ENCODE measurements at places on chromosomes 7 and 10.

DNA sequence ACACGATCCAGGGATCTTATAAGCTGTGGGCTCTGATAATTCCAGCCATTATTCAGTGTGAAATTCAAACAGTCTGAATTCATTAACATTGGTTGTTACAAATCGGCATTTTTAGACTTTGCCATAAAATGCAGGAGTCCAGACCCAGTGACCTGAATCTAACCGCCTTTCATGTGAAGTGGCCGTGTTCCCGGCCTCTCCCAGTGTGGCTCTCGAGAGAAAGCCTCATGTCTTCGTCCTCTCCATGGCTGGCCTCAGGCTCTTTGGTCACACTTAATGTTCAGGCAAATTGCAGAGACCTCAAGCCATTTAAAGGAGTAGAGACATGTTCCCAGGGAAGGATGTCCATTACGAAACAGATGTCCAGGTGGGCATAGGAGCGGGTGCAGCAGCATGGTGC lies 59.3 kb downstream of the CTBP2 start:
- DNase-seq, result no peak

- no peak for DNase-seq
Measured at GRCh38 chr7:28808796-28809533, 149.2 kb downstream of the TRIL start.

DNA sequence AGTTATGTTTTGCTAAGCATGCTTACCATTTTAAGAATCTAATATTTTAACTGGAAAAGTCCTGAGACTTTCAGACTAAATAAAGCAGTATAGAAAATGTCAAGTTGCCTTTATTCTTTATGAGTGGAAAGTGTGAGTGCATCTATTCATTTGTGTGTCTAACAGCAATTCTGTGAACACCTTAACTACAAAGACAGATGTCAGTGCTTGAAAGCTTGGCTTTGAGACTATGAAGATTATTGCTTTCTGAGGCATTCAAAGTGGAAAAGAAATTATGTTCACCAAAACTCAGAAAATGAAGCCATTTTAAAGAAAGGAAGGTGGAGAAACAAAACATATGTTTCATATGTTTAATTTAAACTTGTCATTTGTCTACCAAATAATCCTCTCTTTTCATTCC lies 294.5 kb upstream of the SEMA3C start:
- no peak for DNase-seq

DNA sequence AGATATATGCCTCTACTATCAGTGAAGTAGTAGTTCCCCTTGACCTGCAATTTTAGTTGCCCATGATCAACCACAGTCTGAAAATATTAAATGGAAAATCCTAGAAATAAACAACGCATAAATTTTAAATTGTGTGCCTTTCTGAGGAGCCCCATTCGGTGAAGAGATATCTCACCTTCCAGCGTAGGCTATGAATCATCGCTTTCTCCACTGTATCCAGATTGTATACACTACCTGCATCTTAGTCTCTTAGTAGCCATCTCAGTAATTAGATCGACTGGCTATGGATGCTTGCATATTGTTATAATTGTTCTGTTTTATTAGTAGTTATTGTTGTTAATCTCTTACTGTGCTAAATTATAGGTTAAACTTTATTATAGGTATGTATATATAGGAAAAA lies 151.3 kb downstream of the LRRC4 start:
- no peak for DNase-seq

DNA sequence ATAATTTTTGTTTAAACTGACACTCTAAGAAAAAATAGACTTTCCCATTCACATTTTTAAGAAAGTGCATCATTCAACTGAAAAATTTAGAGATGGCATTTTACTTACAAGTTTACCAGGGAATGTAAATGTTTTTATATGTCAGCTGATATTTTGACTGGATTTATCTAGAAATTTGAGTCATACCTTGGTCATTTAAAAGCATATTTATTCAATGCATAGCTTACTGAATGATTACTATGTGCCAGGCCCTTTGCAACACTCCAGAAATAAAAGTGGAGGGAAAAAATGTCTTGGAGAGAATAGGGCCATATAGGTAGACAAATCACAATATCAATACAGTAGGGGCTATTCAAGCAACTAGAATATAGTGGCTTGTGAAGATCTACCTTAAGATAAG lies 98.4 kb upstream of the FAM3C start:
- DNase-seq, result no peak

GRCh38 chr10:92387289-92387940 lies 96.4 kb downstream of the MARCHF5 start:
- DNase-seq, result no peak

DNA sequence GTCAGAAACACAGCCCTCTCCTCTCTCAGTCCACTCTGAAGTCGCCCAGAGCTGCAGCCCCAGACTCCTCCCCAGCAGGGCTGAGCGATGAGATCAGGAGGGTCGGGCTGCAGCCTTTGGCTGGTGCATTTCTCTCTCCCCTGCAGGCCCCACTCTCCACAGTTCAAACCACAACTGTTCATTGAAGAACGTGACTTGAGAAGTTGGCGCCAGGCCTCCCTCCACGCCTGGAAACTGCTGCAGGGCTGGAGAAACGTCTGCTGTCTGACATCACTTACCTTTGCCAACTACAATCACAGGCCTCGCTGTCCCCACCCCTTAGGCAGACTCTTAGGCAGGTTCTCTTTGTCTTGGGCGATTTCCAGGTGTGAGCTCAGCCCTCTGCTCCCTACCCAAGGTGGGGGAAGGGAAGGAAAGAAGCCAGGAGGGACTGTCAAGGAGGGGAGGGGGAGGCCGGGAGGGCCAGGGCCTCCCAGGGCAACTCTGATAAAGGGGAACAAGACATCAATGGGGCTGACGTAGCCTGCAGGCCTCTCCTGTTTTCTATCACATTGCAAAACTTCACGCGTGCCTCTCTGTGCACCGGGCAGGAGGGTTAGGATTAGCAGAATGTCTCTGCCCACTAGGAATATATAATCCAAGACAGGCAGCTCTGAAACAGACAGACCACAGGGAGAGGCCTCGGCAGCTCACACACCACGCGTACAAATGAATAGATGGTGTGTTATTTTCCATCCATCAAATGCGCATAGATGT lies 32.7 kb downstream of the CALML5 start:
- DNase-seq, result no peak

DNA sequence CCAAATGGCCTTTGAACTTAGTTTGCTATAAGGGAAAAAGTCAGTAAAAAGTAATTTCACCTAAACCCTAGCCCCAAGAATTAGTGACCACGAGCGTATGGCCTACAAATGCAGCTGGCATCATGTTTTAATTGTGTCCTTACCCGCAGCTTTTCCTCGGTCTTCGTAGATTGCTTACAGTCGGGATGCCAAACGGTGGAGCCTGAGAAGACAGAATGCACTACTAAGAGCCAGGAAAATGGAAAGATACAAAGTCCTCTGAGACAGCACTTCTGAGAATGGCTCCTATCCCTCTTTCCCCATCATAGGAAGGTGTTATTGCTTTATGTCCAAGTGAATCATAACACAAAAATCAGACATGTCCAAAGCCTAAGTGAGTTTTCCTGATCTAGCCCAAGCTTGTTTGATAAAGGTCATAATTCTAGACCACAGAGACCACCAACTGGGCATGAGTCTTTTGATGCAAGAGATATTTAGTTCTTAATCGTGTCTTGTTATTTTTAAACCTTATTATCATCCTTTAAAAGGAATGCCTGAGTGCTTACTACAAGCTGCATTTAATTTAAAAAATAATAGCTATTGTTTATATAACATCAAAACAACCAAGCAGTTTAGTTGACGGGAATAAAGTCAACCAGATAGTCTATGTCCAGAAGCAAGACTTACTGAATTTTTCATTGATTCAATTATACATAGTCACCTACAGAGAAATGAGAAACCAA lies 83.7 kb upstream of the AFAP1L2 start:
- DNase-seq, result no peak

DNA sequence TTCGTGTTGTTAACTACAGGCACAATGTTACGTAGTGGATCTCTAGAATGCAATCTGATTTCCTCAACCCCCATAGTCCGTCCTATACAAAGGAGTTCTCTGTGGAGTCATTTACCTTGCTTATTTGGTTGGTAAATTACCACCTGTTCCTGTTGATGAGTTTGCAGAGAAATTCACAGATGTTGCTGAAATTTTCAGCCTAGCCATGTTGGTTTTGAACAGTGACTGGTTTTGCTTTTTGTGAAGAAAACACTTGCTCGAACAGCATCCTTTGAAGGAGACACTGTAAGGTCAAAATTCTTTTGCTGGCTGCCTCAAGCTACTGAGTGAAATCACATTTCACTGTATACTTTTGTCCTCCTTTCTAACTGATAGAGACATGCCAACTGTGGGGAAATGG lies 15.4 kb upstream of the PRKCQ start:
- no peak for DNase-seq

DNA sequence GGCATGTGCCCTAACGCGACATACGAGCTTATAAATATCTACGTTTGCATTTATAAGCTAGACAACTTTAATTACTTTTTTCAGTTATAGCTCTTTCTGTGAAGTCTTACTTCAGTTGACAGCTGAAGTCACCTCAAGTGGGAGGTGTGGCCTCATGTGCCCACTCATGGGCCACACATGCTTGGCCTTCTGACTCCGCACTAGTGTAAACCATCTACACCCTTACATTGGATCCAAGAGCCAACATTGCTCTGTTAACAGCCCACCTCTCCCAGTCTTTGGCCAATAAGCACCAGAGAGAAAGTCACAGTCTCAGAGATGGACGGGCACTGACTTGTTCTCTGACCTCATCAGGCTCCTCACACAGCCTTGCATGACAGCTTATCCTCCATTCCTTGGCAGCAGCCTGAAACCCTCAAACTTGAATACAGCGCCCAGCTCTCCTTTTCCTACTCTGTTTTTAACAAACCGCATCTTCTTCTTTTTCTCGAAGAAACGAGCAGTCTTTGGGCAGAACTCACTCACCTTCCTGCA lies 70.9 kb upstream of the AMPH start:
- no peak for DNase-seq

GRCh38 chr10:71694567-71694968 lies 25.0 kb downstream of the C10orf105 start:
- DNase-seq, result no peak

DNA sequence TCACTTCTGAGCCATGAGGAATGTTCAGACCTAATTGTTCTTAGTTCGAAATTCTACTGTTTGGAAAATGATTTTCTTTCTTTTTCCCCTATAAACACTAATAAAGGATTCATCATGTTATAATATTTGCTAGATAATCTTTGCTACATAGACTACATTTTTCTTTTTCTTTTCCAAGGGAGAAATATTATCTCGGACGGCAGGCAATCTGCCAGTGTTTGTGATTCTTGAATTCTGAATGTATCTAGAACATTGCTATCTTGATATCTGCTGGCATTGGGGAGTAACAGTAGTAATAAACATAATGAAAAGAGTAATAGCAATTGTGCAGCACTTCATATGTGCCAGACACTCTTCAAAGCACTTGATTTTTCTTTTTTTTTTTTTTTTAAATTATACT lies 107.7 kb upstream of the ZNF32 start:
- no peak for DNase-seq

GRCh38 chr10:124917428-124918190 lies 24.3 kb upstream of the ZRANB1 start:
- peak; percentile 28 for DNase-seq

DNA sequence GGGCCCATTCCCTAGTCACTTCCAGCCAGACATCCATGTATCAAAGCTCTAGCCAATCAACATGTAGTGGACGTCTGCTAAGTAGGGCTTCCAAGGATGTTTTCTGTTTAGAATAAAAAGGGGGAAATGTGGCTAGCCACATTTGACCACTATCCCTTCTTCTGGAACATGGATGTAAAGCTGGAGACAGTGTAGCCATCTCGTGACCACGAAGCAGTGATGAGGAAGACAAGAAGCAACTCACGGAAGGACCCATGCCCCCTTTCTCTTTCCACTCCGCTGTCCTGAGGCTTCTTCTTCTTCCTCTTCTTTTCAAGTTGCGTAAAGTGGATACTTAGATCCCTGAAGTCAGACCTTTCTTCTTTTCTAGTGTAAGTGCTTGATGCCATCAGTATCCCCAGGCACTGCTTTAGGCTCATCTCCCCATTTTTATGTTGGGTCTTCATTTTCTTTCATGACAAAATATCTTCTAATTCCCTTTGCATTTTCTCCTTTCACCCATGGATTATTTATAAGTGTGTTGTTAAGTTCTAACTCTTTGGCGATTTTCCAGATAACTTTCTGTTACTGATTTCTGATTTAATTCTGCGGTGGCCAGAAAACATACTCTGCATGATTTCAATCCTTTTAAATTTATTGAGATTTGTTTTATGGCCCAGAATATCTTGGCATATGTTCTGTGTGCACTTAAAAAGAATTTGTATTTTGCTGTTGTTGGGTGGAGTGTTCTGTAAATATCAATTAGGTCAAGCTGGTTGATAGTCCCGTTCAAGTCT lies 594.5 kb downstream of the SDK1 start:
- DNase-seq, result no peak

DNA sequence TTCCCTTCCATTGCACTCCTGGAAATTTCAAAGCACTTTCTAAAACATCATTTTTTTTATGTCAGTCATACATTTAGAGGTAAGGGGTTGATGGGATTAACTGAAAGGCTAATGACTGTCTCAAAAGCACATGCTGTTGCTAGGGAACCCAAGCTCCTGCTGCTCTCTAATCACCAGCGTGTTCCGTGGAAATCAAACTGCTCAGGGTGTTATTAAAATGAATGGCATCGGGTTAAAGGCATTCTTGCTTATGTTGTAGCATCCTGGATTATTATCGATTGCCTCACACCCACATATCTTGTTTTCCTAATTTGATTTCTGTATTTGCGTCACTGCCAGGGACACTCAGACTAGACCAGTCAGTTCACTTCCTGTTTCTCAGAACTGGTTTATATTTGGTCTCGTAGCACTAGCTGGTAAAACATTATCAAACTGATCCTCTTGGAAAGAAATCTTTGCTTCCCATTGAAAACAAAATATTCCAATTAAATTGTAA lies 216.5 kb upstream of the MKLN1 start:
- DNase-seq, result no peak

DNA sequence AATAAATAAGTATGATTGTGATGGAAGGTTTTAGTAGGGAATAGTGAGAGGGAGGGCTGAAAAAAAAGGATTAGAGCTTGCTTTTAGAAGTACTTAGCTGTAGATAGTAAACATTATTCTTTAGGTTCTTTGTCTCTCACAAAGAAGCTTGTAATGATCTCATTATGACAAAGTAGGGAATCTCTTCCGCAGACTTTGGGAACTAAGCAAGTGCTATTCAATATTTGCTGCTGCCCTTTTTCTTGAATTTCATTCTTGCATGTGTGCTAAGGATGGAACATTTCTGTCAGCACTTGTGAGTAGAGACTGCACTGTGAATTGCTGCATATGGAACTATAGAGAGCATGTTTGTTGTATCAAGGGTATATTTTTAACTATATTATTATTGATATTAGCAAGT lies 173.4 kb downstream of the ST7 start:
- DNase-seq, result no peak

All from stimulated activated CD4-positive, alpha-beta T cell treated with anti-CD3 and anti-CD28 coated beads, Interleukin-2, amount 100 ng/mL, for 48 hours (primary cell).